Stimulated activated CD8-positive, alpha-beta memory T cell treated with anti-CD3 and anti-CD28 coated beads, Interleukin-4, amount 100 ng/mL, for 1 hour (primary cell): ENCODE measurements at places on chromosomes 4 and X.

DNA sequence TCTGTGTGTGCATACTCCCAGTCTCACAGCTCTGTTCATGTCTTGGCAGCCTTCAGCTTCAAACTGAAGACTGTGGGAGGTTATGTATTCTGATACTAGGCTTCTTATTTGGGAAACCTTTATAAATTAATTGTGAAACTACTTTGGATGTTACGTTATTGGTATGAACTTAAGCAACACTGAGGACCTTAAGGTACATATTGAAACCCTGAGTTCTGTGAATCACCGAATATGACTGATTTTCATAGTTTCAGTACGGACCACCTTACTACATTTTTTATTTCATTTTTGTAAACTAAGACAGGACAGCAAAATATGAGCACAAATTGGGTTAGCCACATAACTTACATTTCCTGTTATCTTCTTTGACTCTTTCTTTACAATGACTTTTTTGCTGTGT is 498.4 kb downstream of the PDGFC start:
- DNase-seq = no peak

GRCh38 chr4:61934198-61934597 is 734.1 kb downstream of the ADGRL3 start:
- DNase-seq = no peak

- DNase-seq = no peak
These were observed 21.0 kb upstream of the GEMIN8 start for GRCh38 chrX:14050709-14051108.

DNA sequence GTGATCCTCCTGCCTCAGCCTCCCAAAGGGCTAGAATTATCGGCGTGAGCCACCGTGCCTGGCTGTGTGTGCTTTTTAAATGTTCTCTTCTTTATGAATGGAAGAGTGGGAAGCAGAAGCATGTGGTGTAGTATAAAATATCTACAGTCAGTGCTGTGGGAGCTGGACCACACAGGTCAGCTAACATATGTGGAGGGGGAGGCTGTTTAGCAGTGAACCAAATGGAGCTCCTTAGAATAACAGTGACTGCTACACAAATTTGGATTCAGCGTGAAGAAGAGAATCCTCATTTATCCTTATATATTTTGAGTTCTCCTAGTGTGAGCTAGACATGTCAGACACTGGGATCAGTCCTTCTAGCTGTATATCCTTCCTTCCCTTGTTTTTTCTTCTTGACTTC is 3.2 kb downstream of the SNX25 start:
- DNase-seq = no peak

DNA sequence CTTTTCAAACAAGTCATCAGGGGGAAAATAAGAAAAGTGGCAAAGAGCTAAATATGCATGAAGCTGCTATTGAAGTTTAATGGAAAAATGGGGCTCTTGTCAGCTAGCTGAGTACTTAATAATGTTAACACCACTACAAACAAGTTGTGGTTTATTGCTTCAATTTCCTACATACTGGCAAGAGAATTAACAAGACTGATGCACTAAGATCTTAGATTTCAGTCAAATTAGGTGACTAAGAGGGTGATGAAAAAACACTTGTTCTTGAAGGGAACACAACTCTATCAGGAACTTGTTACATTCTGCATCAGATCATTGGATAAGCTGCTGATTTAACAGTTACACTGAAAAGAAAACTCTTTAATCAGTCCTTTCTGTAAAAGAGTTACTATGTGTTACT is 234.6 kb upstream of the AFF2 start:
- no peak for DNase-seq

DNA sequence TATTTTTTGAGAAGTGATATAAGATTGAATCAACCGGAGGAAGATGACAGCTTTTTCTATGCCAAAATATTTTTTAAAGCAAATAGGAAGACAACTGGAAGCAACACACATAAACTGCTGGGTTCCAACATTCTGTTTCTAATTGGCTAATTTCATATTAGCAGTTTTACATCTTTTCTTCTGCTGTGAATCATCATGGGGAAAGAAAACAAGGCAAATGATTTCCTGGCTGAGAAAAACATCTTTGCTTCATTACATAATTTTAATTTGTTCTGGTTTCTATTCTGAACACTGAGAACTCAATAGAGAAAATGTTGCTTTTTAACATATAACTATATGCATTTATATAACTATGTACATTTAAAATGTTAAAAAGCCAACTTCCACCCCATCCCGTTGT is 2518.5 kb downstream of the ARAP2 start:
- no peak for DNase-seq

DNA sequence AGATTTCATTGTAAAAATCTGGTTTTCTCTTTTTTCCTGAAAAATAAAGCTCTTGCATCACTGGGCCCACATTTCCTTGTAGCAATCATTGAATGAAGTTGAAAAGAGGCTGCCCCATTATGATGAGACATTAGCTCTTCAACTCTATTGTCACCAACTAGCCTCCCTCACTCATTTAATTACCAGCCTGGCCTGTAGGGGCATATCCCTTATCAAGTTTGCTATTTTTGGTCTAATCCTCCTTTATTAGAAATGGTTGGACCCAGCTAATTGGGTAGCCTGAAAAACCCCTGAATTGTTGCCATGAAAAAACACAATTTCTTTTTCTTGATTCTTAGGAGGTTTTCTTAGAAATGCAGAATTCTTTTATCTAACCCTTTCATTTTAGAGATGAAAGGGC is 164.6 kb upstream of the CASK start:
- no peak for DNase-seq

- no peak for DNase-seq
These were observed 53.8 kb downstream of the TMEM150C start for GRCh38 chr4:82508011-82508410.

DNA sequence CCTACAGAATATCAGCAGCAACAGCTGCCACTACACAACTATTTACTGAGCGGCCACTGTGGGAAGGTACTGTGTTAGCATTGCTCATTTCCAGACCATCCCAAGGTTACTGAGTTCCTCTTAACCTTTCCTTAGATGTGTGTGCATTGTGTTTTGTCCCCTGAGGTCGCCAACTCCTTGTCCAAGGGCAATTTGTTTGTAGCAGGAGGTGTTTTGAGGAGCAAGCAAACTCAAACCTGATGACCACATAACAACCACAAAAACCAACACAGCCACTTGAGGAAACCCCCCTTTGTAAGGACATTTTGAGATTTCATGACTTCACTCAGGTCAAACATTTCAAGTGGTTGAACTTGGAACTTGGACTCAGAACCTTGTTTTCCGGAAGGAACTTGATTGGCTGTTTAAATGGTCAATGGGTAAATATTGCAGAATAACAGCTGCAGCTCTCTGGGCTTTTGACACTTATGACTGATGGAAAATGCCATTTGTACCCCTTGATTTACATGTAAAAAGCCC is 122.3 kb downstream of the MID1IP1 start:
- no peak for DNase-seq

GRCh38 chr4:127425851-127426250 is 206.9 kb upstream of the INTU start:
- no peak for DNase-seq

- no peak for DNase-seq
These were observed 888 bp downstream of the RAB28 start for GRCh38 chr4:13483136-13483767.

DNA sequence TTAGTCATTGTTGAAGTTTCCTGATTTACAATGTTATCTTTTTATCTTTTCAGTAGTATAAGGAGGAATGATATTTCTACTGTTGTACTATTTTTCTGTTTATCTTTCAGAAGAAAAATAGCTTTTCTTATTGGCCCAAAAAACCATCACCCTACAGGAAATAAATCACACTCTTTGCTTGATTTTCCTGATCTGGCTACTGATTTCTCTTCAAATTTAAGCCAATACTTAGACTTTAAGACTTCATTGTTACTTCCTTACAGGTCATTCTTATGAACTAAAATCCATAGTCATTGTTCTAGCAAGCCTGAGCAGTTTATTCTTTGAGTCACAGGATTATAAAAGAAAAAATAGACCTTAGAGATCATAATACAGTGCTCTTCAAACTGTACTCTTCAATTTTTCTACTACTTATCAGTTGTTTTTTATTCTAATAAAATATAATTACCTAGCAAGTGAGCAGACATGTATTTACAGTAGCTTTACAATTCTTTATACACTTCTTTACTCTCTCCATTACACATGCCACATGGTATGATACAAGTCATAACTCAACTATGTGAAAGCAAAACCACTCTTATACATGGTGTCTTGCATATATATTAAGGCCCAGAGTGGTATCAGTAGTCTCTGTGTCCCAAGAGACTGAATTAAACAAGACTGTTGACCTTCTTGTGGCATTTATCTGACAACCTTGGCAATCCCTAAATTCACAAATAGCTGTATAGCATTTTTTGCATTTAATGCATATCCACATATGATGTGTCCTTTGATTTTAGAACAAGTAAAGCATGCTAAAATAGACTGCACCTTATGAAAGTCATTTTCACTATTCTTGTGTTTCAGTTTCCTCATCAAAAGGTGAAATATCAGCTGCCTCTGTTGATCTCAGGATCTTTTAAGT is 47.9 kb downstream of the TET2 start:
- DNase-seq = no peak

DNA sequence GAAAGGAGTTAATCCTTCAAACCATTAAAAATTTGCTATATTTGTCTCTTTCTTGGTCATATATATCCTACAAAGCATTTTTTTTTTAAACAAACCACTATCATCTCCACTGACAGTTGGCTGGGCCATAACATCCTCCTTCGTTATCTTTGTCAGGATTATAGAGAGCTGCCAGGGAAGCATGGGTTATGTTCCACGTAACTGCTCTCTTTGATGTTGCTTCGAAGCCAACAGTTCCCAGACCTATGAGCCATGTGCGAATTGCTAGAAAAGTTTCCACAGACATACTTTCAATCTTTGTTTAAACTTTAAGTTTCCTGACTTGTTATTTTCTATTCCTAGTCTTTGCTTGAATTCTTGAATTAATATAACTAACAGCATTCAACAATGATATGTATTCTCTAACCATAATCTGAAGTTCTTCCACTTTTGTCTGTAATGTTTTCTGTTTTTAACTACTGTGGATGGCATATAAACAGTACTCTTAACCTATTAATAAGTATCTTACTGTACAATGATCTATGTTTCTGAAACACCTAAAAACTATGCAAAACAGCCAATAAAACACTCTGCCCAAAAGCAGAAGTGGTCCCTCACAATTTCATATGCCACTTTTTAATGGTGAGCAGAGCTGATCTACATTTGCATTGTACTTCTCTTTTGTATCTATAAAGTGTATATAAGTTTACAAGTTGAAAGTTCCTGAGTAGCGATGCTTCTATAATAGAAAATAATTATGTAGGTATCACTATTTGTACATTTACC is 37.9 kb downstream of the EREG start:
- DNase-seq = no peak

DNA sequence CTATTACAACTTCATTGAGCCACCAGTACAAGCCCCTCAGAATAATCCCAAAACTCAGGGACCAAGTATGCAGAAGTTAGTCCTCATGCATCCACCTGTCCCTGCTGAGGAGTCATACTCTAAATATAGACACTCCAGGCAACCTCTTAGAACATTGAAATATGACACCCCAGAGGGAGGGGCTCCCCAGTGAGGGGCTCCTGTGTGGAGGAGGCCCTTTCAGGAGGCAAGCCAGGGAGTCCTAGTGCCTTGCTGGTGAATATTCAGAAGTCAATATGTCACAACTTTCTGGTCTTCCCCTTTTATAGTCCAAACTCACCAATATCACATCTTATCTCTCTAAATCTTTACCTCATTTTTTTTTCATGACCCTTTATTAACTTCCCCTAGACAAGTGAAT is 1.6 kb upstream of the ARMCX6 start:
- DNase-seq = no peak

- no peak for DNase-seq
These were observed 1718.0 kb upstream of the PCDH7 start for GRCh38 chr4:29002151-29002550.

DNA sequence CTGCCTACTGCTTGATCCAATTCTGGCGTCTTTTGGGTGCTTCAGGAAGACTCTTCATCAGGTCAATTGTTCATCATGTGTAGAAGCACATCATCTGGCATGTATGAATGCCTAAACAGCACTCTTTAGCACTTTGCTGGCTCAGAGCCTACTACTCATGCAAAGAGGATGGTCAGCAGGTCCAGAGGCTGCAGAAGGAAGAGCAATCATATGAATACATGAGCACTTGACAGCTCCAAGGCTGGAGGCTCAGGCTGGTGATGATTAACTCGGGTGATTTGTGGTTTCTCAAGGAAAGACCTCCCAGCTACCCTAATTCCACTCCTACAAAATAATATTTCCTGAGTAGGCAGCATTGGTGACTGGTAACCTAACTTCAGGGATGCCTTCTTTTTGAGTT is 103.8 kb upstream of the CXCL13 start:
- no peak for DNase-seq

DNA sequence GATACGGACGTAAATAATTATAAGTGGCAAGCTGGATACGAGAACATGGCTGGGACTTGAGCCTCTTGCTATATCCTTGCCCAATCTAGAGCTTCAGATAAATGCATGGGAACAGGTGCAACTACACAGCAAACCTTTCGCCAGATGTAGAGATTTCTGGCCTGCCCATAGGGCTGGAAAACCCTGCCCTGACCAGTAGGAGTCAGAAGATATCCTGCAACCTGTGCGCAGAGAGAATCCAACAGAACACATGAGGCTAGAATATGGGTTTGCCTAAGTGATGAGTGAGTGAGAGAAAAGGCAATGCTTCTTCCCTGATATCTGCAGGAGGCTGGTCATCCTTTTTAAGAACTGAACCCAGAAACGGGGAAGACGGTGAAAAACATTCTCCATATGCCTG is 805.3 kb upstream of the TENM3 start:
- no peak for DNase-seq

DNA sequence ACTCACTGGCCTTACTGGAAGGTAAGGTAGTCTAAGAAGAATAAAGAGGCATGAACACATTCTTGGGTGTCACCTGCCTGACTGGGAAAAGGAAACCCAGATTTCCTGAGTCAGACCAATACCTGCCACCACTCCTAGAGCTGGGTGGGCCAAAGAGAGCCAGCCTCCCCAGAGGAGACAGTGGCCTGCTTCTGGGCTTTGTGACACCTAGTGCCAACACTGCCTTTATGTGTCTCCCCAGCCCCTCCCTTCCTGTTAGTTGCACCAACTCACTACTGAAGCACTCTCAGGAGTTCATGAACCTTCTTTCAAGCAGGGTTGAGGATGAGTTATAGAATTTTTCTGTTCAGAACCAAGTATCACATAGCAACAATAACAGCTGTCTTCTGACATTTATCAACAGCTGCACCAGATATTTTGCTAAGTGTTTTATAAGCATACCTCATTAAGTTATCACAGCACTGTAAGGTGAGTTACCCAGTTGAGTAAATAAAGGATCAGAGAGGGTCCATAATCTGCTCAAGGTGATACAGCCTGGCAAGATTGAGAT is 77.6 kb upstream of the ETNPPL start:
- no peak for DNase-seq

DNA sequence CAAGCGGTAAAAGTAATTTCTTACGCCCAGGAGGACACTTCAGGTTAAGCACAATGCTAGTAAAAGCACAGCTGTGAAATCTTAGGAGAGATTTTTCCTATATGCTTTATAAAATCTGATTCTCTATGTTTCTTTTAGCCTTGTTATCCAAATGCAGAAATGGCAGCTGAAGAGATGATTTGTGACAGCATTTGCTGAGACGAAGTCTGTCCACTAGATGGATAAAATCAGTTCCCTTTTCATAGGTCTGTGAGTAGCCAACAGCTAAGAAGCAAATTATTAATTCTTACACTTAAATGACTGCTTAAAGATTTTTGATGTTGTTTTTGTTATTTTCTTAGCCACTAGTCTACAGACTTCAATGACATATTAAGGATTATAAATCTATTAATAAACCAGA is 5.3 kb downstream of the GPM6A start:
- no peak for DNase-seq

GRCh38 chrX:63959975-63960374 is 175.0 kb upstream of the ARHGEF9 start:
- no peak for DNase-seq
